ENCODE measurements at places on chromosomes 11 and 22. TPM values are rescaled to one million over a fixed set of nuclear protein-coding genes. Genes with fewer than 3 reads are reported as not detected.

The ACER3 gene
- total RNA-seq = 10.5 TPM

The RPLP2 gene
- total RNA-seq = 3,932 TPM

The TYR gene
- total RNA-seq = not detected

The MS4A15 gene
- total RNA-seq = not detected

The BET1L gene
- total RNA-seq = 55.9 TPM

The SPI1 gene
- total RNA-seq = 33.7 TPM

DNA sequence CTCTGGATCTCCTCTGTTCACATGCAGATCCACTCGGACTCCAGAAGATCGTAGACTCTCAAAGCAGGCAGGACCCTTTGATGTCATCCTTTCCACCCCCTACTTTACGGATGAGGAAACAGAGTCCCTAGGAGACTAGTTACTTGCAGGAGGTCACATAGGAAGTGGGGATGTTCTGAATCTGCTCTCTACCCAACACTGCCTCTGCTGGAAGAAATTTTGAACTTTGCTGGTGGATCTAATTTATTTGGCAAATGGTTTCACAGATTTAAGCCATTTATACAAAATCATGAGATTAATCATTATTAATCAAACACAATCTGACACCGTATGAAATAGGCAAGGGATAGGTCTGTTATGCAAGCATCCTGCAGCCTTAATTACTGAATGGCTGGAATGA, 55.0 kb upstream of the USP47 start:
- H3K27ac ChIP-seq = no peak overlapping the region
- no peaks in the 10 kb centered on the region for H3K36me3 ChIP-seq

DNA sequence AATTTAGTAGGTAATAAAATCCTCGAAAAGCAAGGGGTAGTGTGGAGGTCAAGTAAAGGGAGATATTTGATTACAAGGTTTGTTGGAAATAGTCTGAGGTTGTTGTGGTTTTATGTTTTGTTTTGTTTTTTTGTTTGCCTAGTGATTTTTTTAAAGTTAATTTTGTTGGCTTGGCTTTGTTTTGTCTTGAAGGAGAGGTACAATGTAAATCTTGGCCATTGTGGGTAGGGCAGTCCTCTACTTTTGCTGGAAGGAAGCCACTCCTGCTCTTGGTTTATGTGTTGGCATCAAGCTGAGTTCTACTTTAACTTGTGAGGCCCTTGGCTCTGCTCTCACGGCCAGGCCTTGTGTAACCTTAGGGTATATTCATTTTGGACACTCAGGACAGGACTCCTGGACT, 3.2 kb downstream of the AMOTL1 start:
- no peak for DNase-seq
- peaks cover 20% of the 10 kb centered on the region for H3K4me1 ChIP-seq
- H3K27me3 ChIP-seq = no peaks in the 10 kb centered on the region
- no peaks in the 10 kb centered on the region for H3K36me3 ChIP-seq
- H3K27ac ChIP-seq = no peak overlapping the region

GRCh38 chr11:88508759-88509581, 171.4 kb upstream of the CTSC start:
- no peaks in the 10 kb centered on the region for H3K36me3 ChIP-seq
- no peak for DNase-seq
- H3K27me3 ChIP-seq = peaks cover 24% of the 10 kb centered on the region
- H3K4me1 ChIP-seq = peaks cover 10% of the 10 kb centered on the region
- no peak overlapping the region for H3K4me3 ChIP-seq

DNA sequence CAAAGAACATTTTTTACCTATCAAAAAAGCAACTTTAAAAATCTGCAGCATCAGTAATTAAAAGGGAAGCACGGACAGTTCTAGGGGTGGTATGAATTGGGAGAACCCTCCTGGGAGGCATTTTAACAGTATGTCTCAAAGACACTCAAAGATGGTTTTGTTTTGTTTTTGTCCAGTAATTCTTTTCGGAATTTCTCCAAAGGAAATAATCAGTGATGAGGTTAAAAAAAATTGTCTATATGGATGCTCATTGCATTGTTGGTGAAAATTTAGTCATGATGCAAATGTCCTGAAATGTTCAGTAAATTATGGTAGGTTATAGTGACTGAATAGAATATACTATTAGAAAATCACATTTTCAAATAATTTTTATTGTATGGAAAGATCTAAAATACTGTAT, 115.1 kb downstream of the ATXN10 start:
- no peaks in the 10 kb centered on the region for H3K4me1 ChIP-seq
- H3K27ac ChIP-seq = no peak overlapping the region
- DNase-seq = no peak
- H3K36me3 ChIP-seq = no peaks in the 10 kb centered on the region
- no peak overlapping the region for H3K4me3 ChIP-seq

DNA sequence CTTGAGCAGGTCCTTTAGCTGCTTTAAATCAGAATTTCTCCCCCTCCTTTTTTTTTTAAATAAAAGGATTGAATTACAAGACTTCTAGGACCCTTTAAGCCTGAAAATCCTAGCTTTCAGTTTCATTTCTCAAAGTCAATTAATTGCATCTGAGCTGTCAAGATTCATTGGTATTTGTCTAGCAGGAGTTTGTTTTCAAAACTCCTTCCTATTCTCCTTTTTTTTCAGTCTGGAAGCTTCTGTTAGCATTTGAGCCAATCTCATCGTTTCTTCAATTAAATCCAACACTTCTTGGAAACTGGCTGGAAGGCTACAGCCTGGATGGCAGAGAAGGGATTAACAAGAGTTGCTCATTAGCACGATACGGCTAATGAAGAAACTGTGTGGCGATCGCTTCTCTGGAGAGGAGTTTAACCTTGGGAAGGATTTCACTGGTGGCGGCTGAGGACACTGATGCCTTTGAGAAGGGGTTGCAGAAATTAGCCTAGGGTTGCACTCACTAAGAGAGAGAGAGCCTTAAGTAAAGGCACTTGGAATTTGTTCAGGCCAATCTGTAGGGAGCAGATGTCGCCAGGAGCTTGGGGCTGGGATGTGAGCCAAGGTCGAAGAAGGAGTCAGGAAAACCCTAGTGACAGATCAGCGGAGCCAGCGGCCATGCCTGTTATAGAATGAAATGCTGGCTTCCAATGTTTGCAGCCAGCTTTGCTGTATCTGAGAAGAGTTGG, 43.8 kb upstream of the API5 start:
- H3K4me1 ChIP-seq = no peaks in the 10 kb centered on the region
- H3K27me3 ChIP-seq = no peaks in the 10 kb centered on the region
- no peaks in the 10 kb centered on the region for H3K36me3 ChIP-seq
- no peak for DNase-seq

DNA sequence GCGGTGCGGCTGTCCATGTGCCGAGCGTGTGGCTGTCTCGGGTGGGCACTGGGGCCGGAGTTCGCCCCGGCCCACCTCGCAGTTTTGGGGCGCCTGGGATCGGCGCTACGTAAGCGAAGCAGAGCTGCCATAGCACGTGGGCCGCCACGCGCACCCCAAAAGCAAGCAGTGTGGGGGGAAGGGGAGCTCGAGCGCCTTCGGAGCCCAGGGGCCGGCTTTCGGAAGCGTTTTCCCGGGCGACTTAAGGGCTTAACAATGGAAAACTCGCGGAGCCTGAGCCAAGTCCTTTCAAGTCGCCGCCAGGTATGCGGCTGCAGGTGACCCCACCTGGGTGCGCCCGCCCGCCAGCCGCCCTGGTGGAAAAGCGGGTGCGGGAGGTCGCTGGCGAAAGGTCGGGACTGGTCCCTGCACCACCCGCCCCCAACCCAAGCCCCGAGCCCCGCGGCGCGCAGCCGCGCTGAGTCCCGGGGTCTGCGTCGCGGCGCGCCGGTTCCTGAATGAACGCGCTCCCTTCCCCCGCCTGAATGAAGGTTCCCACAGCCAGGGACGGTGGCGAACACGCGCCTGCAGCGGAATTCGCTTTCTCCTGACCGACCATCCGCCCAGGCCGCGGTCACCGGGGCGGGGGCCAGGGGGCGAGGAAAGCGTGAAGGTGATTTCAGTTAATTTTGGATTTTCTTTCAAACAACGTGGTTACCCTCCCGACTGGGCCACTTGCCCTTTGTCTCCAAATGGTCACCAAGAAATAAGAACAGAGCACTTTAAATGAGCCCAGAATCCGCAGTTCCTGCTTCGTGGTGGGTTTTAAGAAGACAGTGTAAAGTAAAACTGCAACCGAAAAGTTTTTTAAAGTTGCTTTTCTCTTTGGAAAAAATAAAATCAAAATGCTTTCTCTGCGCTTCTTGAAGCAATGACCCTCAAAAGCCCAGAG, 2.8 kb upstream of the CCND1 start:
- no peak overlapping the region for H3K27ac ChIP-seq
- DNase-seq = no peak
- H3K27me3 ChIP-seq = peaks cover 20% of the 10 kb centered on the region
- peaks cover 49% of the 10 kb centered on the region for H3K4me1 ChIP-seq
- H3K36me3 ChIP-seq = no peaks in the 10 kb centered on the region
- H3K4me3 ChIP-seq = peak overlapping the region; percentile 36

- no peak overlapping the region for H3K4me3 ChIP-seq
- H3K27me3 ChIP-seq = no peaks in the 10 kb centered on the region
- no peak overlapping the region for H3K27ac ChIP-seq
- no peak for DNase-seq
- no peaks in the 10 kb centered on the region for H3K36me3 ChIP-seq
- no peaks in the 10 kb centered on the region for H3K4me1 ChIP-seq
Measured at GRCh38 chr22:44403602-44404329, 91.0 kb upstream of the SHISAL1 start.

DNA sequence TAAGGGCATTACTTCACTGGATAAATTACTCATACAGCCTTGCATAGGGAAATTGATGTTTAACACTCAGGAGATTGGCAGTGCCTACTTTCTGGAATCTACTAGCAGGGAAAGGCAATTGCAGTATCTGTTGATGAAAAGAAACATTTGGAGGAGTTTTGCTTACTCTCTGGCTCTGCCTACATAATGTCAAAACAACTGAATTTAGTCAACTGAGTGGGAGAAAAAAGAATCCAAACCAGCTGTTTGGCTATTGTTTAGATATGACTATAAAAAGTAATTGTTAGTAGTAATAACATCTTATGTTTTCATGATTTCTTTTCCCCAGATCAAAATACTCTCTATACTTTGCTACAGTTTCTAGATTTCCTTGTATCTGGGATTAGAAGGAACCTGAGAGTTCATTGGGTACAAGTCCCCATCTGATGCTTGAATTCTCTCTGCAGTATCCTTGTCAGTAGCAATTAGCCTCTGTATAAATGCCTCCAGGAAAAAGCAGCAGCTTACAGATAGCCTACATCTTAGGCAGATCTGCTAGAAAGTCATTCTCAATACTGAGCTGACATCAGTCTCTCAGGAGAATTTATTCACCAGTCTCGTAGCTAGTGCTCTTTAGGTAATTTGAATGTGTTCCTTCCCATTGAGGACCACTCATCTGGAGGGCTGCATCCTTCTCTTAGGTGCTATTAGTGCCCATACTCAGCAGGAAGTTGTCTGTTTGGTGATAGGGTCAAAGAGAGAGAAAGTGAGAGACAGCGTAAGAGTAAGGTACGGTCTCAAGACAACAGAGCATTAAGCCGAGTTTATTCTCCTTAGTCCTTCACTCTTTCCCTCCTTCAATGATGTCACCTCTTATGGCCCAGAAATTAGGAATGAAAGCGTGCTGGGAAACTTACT, 185.9 kb upstream of the CCDC90B start:
- DNase-seq = no peak
- H3K4me1 ChIP-seq = no peaks in the 10 kb centered on the region

GRCh38 chr11:7320306-7320705, 68.6 kb downstream of the SYT9 start:
- H3K4me1 ChIP-seq = no peaks in the 10 kb centered on the region
- H3K27me3 ChIP-seq = no peaks in the 10 kb centered on the region
- H3K27ac ChIP-seq = no peak overlapping the region
- no peak for DNase-seq
- H3K36me3 ChIP-seq = no peaks in the 10 kb centered on the region
